ENCODE measurements at places on chromosomes 7 and 10.

- DNase-seq = no peak
Observed at GRCh38 chr7:41445946-41446345, 256.9 kb downstream of the INHBA start.

GRCh38 chr10:121804460-121804859, 123.4 kb downstream of the ATE1 start:
- DNase-seq = no peak

DNA sequence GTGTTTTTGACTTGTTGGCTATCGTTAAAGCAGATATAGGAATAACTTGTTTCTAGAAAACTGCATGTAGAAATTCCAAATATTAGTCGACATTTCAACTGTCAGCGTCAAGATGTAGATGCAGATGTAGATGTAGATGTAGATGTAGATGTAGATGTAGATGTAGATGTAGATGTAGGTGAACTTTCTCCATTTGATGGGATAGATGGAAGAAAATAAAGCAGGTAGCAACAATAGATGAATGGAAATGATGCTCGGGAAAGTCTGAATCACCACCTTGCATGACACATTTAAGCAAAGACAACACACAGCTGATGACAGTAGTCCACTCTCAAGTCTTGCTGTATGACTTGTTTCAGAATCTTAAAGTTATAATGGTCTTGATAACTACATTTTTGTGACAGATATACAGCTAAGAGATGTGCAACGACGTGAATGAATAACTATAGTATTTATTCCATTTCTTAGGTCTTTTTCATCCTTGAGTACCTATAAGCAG, 53.5 kb downstream of the SND1 start:
- no peak for DNase-seq

DNA sequence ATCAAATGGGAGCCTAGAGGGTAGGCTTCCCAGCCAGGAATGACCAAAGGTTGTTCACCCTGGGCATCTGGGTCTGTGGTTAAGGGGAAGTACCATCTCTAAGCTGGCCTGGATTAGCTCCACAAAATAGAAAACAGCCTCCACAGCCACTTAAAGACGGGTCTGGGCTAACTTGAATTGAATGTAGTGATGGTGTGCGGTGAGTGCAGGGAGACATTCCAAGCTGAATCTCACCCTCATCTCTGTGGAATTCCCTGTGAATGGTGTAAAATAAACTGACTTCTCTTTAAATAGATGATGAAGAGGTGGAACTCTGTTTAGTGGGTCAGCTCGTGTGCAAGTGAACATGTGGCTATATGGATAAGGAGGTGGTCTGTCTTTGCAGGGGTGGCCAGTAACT, 251.0 kb downstream of the DYNC1I1 start:
- no peak for DNase-seq

- DNase-seq = no peak
Observed at GRCh38 chr10:130218181-130218641, 82.0 kb downstream of the GLRX3 start.

Measured in activated CD4-positive, CD25-positive, alpha-beta regulatory T cell (primary cell).